ENCODE measurements at places on chromosomes 6 and 20. TPM values are rescaled to one million over a fixed set of nuclear protein-coding genes. Genes with fewer than 3 reads are reported as not detected.

Gene CLIC5
- not detected for total RNA-seq

Gene CDH26
- total RNA-seq: 0.12 TPM

Gene RAMACL
- total RNA-seq: 2.3 TPM

Gene SNPH
- 14.6 TPM for total RNA-seq
